Heart right ventricle (tissue), 16 donors: ENCODE measurements at places on chromosomes 12 and 14. TPM values are rescaled to one million over a fixed set of nuclear protein-coding genes. Genes with fewer than 3 reads are reported as not detected.
A peak's percentile ranks its signal among the peaks of the same experiment; 100 is the strongest.

POC1B gene
- 6.6 TPM for total RNA-seq

TMEM229B gene
- 1.7 TPM for total RNA-seq

HOTAIR gene
- not detected for total RNA-seq

GRCh38 chr14:39368261-39368959 lies 63.8 kb downstream of the FBXO33 start:
- H3K27ac ChIP-seq, result no peak overlapping the region
- no peaks in the 10 kb centered on the region for H3K36me3 ChIP-seq
- no peaks in the 10 kb centered on the region for H3K27me3 ChIP-seq

- H3K27ac ChIP-seq, result no peak overlapping the region
- H3K27me3 ChIP-seq, result no peaks in the 10 kb centered on the region
- DNase-seq, result peak; percentile 45
- H3K4me1 ChIP-seq, result peaks cover 3% of the 10 kb centered on the region
- no peaks in the 10 kb centered on the region for H3K36me3 ChIP-seq
- no peak overlapping the region for H3K4me3 ChIP-seq
These were observed 16.1 kb downstream of the UBC start for GRCh38 chr12:124898200-124898922.
